Keratinocyte (primary cell): ENCODE measurements at places on chromosomes 7 and 10.

DNA sequence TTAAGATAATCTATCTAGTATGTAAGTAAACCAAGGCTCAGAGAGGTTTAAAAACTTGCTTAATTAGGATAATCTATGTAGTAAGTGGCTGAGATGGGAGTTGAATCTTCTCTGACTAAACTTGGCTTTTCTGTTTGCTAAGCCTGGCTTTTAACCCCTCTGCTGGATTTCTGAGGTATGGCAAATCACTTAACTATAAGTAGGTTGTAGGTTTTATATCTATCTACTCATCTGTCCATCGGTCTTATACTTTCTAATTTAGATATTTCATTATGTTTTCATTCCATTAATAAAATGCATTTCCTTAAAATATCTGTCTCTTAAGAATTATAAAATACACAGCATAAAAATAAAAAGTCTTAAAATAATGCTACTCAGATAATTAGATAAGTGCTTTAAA lies 59.4 kb downstream of the ST7 start:
- DNase-seq, result no peak

GRCh38 chr10:22550732-22551131 lies 163.6 kb downstream of the PIP4K2A start:
- no peak for DNase-seq

- DNase-seq, result no peak
These were observed 261.9 kb downstream of the PTPRN2 start for GRCh38 chr7:158325530-158326381.

- DNase-seq, result no peak
These were observed 137.4 kb upstream of the PTN start for GRCh38 chr7:137480824-137481365.

- no peak for DNase-seq
These were observed 26.8 kb upstream of the SORCS3 start for GRCh38 chr10:104614245-104614831.
